ENCODE measurements at places on chromosomes 7 and 10.

GRCh38 chr10:12691596-12691995, 309.9 kb downstream of the CCDC3 start:
- DNase-seq, result no peak

DNA sequence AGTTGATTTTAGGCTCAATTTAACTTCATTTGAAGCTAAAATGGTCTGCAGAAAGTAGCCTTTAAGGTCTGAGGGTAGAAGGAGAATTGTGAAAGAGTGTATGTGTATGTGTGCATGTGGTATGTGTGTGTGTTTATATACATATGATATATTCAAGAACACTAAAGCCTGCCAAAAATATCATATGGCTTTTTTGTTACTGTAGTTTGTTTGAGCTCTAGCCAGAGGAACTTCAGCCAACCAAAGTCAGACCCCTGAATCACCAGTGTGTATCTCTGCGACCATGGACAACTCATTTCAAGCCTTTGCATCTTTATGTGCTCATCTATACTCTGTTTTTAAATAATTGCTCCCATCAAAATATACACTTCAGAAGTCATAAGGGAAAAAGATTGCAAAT, 58.4 kb upstream of the HDAC9 start:
- DNase-seq, result no peak

GRCh38 chr10:114879093-114879492, 57.5 kb downstream of the FHIP2A start:
- DNase-seq, result no peak

DNA sequence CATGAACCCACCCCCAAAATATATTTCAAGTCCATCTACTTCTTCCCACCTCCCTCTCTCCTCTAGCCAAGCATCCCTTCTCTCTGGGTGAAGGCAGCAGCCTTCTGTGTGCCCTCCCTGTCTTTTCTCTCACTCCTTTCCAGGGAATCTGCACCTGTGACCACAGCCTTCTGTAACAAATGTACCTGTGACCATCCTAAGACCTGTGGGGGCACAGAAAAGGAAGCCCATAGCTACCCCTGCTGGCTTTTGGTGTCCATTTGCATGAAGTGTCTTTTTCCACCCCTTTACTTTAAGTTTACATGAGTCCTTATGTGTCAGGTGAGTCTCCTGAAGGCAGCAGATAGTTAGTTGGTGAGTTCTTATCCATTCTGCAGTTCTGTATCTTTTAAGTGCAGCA, 2.0 kb upstream of the TBXAS1 start:
- no peak for DNase-seq

GRCh38 chr10:84415539-84416244, 87.3 kb downstream of the CCSER2 start:
- no peak for DNase-seq

DNA sequence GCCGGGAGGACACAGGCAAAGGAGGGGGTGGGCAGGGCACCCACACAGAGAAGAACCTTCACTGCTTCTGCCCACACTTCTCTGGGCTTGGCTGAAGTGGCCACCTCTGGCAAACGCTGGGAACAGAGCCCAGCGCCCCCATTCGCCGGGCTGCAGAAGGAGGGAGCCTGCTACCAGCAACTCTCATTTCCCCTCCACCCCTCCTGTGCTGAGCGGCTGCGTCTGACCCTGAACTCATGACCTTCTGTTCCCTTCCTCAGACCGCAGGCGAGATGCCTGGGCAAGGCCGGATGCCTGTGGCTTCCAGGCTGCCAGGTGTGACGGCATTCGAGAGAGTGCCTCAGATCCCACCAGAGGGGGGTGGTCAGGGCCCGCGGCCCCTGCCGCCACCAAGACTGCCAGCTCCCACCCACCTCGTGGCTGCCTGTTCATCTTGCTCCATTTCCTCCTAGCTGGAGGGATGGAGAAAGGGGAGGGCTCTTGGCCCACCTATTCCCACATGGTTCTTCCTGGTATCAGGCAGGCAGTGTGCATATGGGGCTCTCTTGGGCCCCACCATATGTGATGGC, 19.8 kb downstream of the DNAJB12 start:
- DNase-seq, result peak; percentile 95

GRCh38 chr7:101563943-101564777, 64.9 kb downstream of the MYL10 start:
- no peak for DNase-seq

- peak; percentile 11 for DNase-seq
These were observed 1.1 kb upstream of the ITGB8 start for GRCh38 chr7:20329389-20330238.

DNA sequence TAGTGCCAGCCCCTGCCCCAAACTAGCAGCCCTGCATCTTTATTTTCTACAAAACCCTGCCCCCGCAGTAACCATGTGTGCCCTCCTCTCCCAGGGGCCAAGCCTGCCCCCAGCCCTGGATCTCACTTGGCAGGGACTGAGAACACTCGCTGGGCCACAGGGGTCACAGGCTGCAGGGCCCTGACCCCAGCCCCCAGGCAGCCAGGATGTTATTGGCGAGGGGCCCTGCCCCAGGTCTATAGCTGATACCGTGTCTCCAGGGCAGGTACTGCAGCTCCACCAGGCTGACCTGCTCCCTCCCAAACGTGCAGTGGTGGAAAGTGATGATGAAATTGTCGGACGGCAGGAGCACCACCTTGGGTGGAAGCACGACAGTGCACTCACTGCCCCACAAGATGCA, 35.9 kb upstream of the TUBB8 start:
- DNase-seq, result no peak

DNA sequence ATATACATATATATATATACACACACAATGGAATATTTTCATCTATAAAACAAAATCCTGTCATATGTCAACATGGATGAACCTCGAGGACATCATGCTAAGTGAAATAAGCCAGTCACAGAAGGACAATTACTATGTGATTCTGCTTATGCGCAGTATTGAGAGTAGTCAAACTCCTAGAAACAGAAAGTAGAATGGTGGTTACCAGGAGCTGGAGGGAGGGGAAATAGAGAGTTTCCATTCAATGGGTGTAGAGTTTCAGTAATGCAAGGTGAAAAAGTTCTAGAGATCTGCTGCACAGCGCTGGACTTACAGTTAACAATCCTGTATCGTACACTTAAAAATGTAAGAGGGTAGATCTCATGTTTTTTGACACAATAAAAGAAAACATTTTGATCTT, 181.9 kb downstream of the CDCA7L start:
- DNase-seq, result peak; percentile 5

DNA sequence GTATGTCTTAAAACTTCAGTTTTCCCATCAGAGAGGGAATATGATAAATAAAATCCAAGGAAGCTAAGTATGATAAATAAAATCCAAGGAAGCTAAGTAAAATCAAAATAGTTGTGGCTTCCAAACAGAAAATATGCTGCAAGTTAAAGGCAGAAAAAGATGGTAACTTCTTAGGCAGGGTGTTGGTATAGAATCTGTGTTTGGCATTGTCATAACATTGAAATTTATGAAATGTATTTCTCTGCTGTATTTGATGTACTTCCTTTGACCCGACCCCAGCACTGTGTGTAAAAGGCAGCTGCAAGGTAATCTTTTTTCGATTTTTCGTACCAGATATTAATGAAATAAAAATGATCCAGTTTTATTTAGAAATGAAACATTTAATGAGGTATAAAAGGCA, 537.2 kb downstream of the TFEC start:
- DNase-seq, result no peak

- DNase-seq, result peak; percentile 69
These were observed 7.7 kb downstream of the SLC37A3 start for GRCh38 chr7:140390466-140391190.

GRCh38 chr7:2785071-2785500, 59.0 kb downstream of the GNA12 start:
- DNase-seq, result no peak

DNA sequence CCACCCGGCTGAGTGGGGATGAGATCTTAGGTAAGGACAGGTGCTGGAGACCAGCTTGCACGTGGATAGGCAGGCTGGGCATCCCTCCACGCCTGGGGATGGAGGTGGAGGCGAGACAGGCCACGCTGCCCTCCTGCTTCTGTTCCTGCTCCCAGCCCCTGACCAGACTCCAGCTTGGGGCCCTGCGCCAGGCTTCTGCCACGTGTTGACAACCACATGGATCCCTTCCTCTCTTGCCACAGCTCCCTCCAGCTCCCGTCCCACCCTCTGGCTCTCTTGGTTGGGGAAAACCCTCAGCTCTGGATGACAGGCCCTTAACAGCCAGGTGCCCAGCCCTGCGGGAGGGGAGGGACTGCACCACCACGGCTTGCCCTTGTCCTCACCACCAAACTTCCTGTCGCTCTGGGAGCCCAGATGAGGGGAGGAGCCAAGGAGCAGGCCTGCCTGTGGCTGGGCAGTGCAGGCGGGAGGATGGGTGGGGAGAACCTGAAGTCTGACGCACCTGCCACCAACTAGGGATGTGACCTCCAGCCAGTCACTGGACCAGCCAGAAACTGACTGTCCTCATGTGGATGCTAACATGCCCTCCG, 36.0 kb downstream of the KCNH2 start:
- DNase-seq, result peak; percentile 55

DNA sequence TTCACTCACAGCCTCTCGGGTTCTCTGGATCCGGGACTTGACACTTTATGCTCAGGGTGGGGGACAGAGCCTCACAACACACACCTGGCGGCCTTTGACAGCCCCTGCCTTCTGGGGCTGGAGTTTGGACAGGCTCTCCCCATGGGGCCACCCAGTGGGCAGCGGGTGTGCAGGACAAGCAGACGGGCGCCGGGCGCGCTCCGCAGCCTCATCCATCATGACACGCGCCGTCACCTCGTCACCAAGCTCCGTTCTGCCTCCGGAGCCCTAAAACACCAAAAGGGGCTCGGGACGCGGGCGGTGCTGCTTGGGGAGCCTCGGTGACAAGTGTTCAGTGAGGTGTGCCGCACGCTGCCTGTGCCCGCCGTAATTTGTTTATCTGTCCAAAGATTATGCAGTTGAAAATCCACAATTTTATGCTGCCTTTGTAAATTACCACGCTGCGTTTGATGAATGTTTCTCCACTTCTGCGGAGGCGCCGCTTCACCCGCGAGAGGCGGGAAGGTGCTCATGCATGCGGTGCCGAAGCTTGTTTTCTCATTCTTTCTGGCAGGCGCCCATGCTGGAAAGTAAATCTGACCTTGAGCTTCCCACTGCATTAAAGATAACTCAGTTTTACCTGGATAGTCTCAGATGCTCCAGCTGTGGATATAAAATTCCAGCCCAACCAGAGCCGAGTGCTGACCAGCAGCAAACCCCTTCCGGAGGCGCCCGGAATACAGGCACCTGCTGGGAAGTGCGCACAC, 6.2 kb downstream of the NKX6-2 start:
- no peak for DNase-seq

GRCh38 chr7:112414855-112415490, 35.3 kb upstream of the IFRD1 start:
- DNase-seq, result peak; percentile 16

GRCh38 chr7:4739528-4739992, 35.9 kb upstream of the AP5Z1 start:
- peak; percentile 38 for DNase-seq

GRCh38 chr7:111324228-111324627, 233.3 kb downstream of the LRRN3 start:
- DNase-seq, result no peak

- DNase-seq, result no peak
These were observed 16.1 kb upstream of the SEC61G start for GRCh38 chr7:54774785-54775740.

DNA sequence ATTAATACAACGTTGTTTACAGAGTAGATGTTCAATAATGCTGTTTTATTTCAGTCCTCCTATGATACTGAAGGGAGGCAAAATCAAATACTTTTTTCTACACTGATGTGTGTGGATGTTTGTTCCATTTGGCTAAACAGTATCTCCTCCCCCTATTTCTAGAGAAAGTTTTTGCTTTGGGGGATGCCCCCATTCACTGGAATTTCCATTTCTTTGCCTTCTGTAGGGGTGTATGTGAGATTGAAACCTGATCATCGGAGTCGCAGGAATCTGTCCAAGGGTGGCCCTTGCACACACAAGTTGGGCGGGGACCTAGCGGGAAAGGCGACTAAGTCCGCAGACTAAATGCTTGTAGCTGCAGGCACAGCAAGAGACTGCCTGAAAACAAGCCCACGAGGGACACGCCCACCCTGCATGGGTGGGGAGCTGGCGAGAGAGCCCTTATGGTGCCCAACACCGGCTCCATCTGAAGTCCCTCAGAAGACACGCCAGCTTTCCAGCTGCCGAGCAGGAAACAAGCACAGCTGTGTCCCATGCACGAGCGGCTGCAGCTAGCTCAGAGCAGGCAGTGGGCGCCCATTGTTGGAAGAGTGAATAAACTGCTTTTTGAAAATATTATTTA, 58.0 kb downstream of the ESYT2 start:
- DNase-seq, result no peak

GRCh38 chr7:135192914-135193536, 18.3 kb downstream of the WDR91 start:
- no peak for DNase-seq

- no peak for DNase-seq
These were observed 236.8 kb downstream of the FRMD4A start for GRCh38 chr10:14093730-14094484.

DNA sequence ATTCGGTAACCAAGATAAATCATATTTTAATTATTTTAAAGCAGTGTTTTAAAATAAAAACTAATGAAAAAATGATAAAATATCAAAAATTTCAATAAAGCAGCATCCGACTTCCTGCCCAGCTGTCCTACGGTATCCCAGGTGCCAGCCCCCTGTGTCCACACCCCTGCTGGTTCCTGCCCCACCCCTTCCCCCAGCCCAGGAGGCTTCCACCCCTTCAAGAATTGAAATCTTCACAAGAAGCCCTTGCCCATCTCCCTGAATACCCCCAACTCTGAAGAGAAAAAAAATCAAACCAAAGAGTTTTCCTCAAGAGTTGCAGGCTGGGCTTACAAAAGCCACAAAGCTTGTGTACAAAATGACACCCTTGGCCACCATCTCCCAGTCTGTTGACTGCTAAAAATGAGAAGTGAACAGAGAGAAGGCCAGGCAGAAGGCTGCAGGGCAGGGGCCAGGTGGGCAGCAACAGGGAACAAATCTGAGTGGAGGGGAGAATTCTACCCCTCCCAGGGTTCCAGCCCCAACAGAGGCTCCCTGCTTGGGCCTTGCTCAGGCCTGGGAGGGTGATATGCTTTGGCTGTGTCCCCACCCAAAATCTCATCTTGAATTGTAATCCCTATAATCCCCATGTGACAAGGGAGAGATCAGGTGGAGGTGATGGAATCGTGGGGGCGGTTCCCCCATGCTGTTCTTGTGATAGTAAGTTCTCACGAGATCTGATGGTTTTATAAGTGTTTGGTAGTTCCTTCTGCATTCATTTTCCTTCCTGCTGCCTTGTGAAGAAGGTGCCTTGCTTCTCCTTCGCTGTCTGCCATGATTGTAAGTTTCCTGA, 14.5 kb downstream of the GPRIN2 start:
- DNase-seq, result no peak
